ENCODE measurements at places on chromosomes 6 and 20. TPM values are rescaled to one million over a fixed set of nuclear protein-coding genes. Genes with fewer than 3 reads are reported as not detected.

The GRIK2 gene
- total RNA-seq, result 5.1 TPM

The FAM184A gene
- 18.7 TPM for total RNA-seq

The IRAK1BP1 gene
- total RNA-seq, result 18.9 TPM

The OPRL1 gene
- 1.6 TPM for total RNA-seq

The KCNB1 gene
- 1.0 TPM for total RNA-seq

The PDYN gene
- total RNA-seq, result not detected

The DNMT3B gene
- total RNA-seq, result 3.1 TPM

The CAGE1 gene
- total RNA-seq, result not detected

The TINAG gene
- not detected for total RNA-seq

The ZNF184 gene
- 11.9 TPM for total RNA-seq

DNA sequence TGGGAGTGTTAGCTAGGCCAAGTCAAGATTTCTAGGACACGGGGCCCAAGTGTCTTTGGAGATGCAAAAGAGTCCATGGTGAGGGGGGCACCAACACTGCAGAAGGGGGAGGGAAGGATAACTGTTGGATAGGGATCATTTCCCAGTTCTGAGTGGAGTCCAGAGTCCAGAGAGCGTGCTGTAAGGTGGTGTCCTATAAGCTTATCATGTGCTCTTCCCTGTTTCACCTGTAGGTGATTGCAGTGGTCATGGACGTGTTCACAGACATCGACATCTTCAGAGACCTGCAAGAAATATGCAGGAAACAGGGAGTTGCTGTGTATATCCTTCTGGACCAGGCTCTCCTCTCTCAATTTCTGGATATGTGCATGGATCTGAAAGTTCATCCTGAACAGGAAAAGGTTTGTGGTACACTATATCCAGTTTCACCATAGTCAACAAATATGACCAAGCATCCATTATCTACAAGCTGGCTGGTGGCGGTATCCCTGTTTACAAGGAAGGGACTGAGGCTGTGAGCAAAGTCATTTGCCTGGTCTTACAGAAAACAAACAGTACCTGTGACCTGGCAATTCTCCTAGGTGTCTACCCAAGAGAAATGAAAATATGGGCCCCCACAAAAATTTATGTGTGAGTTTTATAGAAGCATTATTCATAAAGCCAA is 15.6 kb downstream of the FAM83D start:
- no peak overlapping the region for H3K4me3 ChIP-seq
- H3K4me1 ChIP-seq, result no peaks in the 10 kb centered on the region
- H3K27me3 ChIP-seq, result no peaks in the 10 kb centered on the region
- H3K36me3 ChIP-seq, result no peaks in the 10 kb centered on the region
- H3K27ac ChIP-seq, result no peak overlapping the region

GRCh38 chr20:23878787-23879186 is 761 bp downstream of the CST5 start:
- H3K36me3 ChIP-seq, result no peaks in the 10 kb centered on the region
- DNase-seq, result no peak

GRCh38 chr6:22765015-22765414 is 195.6 kb downstream of the HDGFL1 start:
- H3K4me3 ChIP-seq, result no peak overlapping the region
- no peaks in the 10 kb centered on the region for H3K27me3 ChIP-seq
- DNase-seq, result no peak

GRCh38 chr6:25239059-25239458 is 40.1 kb upstream of the CARMIL1 start:
- no peak for DNase-seq
- H3K4me1 ChIP-seq, result no peaks in the 10 kb centered on the region
- H3K27me3 ChIP-seq, result no peaks in the 10 kb centered on the region
- H3K36me3 ChIP-seq, result no peaks in the 10 kb centered on the region
- H3K4me3 ChIP-seq, result no peak overlapping the region

- H3K36me3 ChIP-seq, result no peaks in the 10 kb centered on the region
- no peak overlapping the region for H3K4me3 ChIP-seq
- no peak overlapping the region for H3K27ac ChIP-seq
- peaks cover 4% of the 10 kb centered on the region for H3K27me3 ChIP-seq
- no peak for DNase-seq
Measured at GRCh38 chr20:46773680-46774079, 64.2 kb downstream of the SLC2A10 start.

DNA sequence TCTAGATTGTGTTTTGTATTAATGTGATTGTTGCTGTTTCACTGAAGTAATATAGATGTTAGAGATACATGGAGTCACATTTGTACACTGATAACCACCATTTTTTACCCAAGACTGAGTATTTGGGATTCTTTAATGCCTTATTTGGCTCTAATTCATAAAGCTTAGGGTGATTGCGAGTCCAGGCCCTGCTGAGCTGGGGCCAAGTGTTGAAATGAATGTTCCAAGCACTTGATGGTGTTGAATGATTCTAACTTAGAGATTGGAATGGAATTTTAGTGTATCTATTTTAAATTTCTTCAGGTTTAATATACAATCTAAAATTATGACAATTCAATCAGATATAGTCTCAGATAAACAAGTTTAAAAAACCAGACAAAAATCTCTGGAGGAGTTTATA is 329.4 kb upstream of the SLC35B3 start:
- no peak overlapping the region for H3K4me3 ChIP-seq
- no peaks in the 10 kb centered on the region for H3K27me3 ChIP-seq
- DNase-seq, result peak; percentile 3
- no peaks in the 10 kb centered on the region for H3K36me3 ChIP-seq
- no peaks in the 10 kb centered on the region for H3K4me1 ChIP-seq

DNA sequence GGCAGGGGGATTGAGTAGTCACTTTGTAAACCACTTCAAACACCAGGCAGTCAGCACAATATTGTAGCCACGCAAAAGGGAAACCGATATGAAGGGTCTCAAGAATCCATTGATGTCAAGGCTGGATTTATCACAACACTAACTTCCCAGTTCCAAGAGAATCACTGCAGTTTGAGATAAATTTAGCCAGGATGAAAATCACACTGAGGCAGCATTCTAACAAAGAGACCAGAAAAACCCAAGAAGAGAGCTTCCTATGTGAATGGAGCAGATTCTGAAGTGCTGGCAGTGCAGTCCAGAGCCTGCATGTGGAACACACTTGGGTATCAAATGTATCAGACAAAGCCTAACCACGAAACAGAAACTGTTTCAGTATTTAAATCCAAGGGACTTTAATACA is 84.6 kb downstream of the KIF16B start:
- H3K4me3 ChIP-seq, result no peak overlapping the region
- H3K4me1 ChIP-seq, result no peaks in the 10 kb centered on the region
- H3K36me3 ChIP-seq, result peaks cover 8% of the 10 kb centered on the region
- no peak overlapping the region for H3K27ac ChIP-seq
- H3K27me3 ChIP-seq, result no peaks in the 10 kb centered on the region

DNA sequence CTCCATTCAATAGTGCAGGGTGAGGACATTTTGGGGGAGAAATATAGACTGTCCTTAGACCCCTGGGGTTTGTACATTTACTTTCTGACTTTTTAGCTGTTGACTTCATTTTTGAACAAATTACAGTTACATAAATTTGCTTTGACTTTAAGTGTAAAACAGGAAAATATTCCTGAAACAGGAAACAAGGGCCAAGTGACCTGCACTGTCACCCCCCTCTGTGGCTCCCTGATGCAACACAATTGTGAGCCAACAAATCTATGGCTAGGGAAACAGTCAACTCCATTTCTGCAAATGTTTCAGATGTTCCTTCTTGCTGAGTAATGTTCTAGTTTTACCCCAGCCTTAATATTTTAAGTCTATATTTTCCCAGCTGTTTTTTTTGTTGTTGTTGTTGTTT is 39.8 kb downstream of the HLA-A start:
- no peaks in the 10 kb centered on the region for H3K4me1 ChIP-seq
- no peak overlapping the region for H3K4me3 ChIP-seq
- no peaks in the 10 kb centered on the region for H3K36me3 ChIP-seq
- peaks cover 5% of the 10 kb centered on the region for H3K27me3 ChIP-seq
- DNase-seq, result no peak

- DNase-seq, result no peak
- no peaks in the 10 kb centered on the region for H3K36me3 ChIP-seq
- H3K27ac ChIP-seq, result no peak overlapping the region
Measured at GRCh38 chr6:154503658-154504057, 6.8 kb downstream of the CNKSR3 start.

DNA sequence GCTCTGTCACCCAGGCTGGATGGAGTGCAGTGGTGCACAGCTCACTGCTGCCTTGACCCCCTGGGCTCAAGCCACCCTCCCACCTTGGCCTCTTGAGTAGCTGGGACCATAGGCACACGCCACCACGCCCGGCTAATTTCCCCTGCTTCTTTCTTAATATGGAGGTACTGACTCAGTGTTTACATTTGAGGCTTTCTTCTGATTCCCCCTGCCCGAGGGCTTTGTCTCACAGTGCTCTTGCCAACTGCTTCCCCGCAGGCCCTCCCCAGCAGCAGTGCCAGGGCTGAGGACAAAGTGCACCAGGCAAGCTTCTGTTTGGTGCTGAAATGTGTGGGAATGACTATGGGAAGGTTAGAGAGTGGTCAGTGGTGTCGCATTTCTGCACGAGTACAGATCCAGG is 34.8 kb downstream of the NR2E1 start:
- H3K36me3 ChIP-seq, result peaks cover 3% of the 10 kb centered on the region
- no peak for DNase-seq
- H3K27ac ChIP-seq, result no peak overlapping the region
- H3K4me3 ChIP-seq, result no peak overlapping the region
- H3K4me1 ChIP-seq, result no peaks in the 10 kb centered on the region
- H3K27me3 ChIP-seq, result no peaks in the 10 kb centered on the region

DNA sequence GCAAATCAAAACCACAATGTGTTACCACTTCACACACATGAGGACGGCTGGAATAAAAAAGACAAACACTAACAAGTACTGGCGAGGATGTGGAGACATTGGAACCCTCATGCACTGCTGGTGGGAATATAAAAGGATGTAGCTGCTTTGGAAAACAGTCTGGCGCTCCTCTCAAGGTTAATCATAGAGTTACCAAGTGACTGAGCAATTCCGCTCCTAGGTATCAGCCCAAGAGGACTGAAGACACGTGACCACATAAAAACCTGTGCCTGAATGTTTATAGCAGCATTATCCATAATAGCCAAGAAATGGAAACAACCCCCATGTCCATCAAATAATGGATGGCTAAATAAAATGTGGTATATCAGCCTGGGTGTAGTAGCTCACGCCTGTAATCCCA is 45.0 kb downstream of the VSTM2L start:
- no peaks in the 10 kb centered on the region for H3K36me3 ChIP-seq
- H3K4me3 ChIP-seq, result no peak overlapping the region
- H3K27me3 ChIP-seq, result no peaks in the 10 kb centered on the region
- H3K27ac ChIP-seq, result no peak overlapping the region
- DNase-seq, result no peak

GRCh38 chr6:108699290-108700041 is 138.7 kb downstream of the FOXO3 start:
- no peak overlapping the region for H3K4me3 ChIP-seq
- peak; percentile 99 for DNase-seq
- no peak overlapping the region for H3K27ac ChIP-seq
- H3K27me3 ChIP-seq, result no peaks in the 10 kb centered on the region

- H3K4me1 ChIP-seq, result no peaks in the 10 kb centered on the region
- DNase-seq, result no peak
- H3K27ac ChIP-seq, result no peak overlapping the region
- H3K4me3 ChIP-seq, result no peak overlapping the region
Measured at GRCh38 chr6:164039954-164040375, 625.4 kb downstream of the QKI start.

- H3K27me3 ChIP-seq, result no peaks in the 10 kb centered on the region
- H3K36me3 ChIP-seq, result no peaks in the 10 kb centered on the region
- no peak for DNase-seq
- H3K27ac ChIP-seq, result no peak overlapping the region
- no peaks in the 10 kb centered on the region for H3K4me1 ChIP-seq
Measured at GRCh38 chr6:161682982-161683381, 409.1 kb upstream of the AGPAT4 start.

DNA sequence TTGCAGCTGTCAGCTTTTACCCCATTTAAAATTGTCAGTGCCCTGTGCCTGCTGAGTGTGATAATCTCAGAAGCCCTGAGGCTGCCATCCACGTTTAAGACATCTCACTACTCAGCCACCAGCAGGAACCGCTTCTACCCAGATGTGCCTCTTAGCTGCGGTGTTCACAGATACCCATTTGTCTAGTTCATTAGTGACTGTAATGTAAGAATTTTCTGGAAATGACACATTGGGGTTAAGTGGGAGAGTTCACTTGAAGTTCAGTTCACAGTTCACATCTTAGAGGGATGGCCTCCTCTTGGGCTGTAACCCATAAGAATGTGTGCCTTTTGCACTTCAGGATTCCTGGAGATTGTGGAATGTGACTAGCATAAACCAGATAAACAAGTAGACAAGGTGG is 477.7 kb downstream of the BTBD3 start:
- H3K27ac ChIP-seq, result no peak overlapping the region
- H3K4me1 ChIP-seq, result no peaks in the 10 kb centered on the region
- no peaks in the 10 kb centered on the region for H3K36me3 ChIP-seq
- H3K27me3 ChIP-seq, result no peaks in the 10 kb centered on the region
- H3K4me3 ChIP-seq, result no peak overlapping the region

DNA sequence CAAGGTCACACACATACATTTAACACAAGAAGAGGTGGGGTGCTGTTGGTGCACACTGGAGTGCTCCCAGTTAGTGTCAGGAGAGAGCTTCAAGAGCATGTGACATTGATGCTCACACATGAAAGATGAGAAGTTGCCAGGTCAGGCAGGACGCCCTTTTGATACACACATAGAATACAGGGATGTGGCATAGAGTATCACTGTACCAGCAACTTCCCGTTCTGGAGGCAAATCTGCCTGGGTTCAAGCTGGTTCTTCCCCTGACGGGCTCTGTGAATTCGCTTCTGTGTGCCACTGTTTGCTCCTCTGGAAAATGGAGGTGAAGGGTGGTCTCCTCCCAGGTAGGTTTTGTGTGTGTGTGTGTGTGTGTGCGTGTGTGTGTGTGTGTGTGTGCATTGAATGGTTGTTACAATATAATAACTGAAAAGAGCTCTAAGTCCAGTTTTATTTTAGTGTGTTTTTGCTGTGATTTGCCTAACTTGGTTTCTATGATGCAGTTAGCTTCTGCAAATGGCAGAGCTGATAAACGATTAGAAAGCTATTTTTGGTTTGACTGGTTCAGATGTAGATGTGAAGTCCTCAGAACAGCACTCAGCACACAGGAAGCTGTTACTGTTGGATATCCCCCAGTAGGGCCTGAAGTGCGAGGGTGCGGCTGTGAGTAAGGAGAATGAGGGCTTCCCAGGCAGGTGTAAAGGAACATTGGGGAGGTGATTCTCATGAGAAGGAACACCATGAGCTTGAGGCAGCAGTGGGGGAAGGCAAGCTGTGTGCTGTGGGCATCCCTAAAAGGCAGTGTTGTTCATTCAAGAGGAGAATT is 53.4 kb downstream of the HIVEP1 start:
- H3K36me3 ChIP-seq, result no peaks in the 10 kb centered on the region
- peaks cover 13% of the 10 kb centered on the region for H3K4me1 ChIP-seq
- no peak overlapping the region for H3K4me3 ChIP-seq

GRCh38 chr6:79208816-79209215 is 25.7 kb downstream of the HMGN3 start:
- no peak overlapping the region for H3K27ac ChIP-seq
- no peaks in the 10 kb centered on the region for H3K4me1 ChIP-seq
- no peaks in the 10 kb centered on the region for H3K27me3 ChIP-seq
- no peak for DNase-seq
- peaks cover 8% of the 10 kb centered on the region for H3K36me3 ChIP-seq

All from lung (tissue), 17 donors.